ENCODE measurements at places on chromosomes 3 and 15. TPM values are rescaled to one million over a fixed set of nuclear protein-coding genes. Genes with fewer than 3 reads are reported as not detected.

DNA sequence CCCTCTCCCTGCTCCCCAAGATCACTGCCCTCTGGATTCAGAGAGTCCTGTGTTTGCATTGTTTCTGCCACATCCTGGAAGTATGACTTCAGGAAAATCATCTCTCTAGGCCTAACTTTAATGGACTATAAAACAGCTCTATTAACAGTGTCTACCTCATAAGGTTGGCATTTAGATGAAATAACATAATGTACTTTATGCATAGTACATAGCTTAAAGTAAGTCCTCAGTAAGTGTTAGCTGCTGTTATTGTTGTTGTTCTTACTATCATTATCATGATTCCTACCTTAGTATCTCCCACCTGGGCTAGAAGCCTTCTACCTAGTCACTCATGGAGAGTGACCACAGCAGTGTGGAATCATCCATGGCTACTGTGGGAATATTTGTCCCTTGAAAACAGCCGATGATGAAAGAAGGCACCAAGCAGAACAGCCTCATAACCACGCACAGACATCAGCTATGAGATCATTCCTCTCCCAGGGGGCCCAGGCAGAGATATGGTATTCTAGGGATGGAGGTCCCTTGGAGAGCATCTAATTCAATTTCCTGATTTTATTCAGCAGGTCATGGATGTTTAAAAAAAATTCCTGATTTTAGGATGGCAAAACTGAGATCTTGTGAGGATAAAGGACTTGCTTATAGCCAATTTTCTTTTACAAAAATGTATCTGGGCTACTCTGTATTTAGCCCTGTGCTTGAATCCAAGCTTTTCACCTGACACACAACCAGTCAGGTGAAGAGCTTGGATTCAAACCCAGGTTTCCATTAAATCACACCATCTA lies 1.9 kb downstream of the FSD2 start:
- H3K27ac ChIP-seq = no peak overlapping the region
- H3K27me3 ChIP-seq = peaks cover 52% of the 10 kb centered on the region
- H3K4me3 ChIP-seq = no peak overlapping the region
- peaks cover 11% of the 10 kb centered on the region for H3K4me1 ChIP-seq
- H3K36me3 ChIP-seq = no peaks in the 10 kb centered on the region

DNA sequence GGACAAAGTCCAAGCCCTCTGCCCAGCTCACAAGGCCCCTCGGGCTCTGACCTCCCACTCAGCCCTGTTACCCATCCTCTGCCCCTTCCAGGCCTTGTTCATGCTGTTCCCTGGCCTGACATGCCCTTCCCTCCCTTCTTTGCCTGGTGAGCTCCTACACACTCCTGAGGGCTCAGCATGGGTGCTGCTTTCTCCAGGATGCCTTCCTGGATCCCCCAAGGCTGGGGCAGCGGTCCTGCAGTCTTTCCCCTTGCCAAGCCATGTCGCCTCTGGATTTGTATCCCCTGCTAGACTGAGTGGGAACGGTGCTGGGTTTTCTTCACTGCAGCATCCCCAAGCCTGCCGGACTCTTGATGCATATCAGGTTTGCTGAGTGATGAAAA lies 35.9 kb downstream of the FAM3D start:
- no peaks in the 10 kb centered on the region for H3K4me1 ChIP-seq
- H3K27me3 ChIP-seq = peaks cover 6% of the 10 kb centered on the region
- H3K4me3 ChIP-seq = no peak overlapping the region

GRCh38 chr15:71385026-71385425 lies 269.8 kb downstream of the THSD4 start:
- no peak overlapping the region for H3K27ac ChIP-seq
- peaks cover 22% of the 10 kb centered on the region for H3K27me3 ChIP-seq
- no peak overlapping the region for H3K4me3 ChIP-seq
- peaks cover 4% of the 10 kb centered on the region for H3K36me3 ChIP-seq
- no peaks in the 10 kb centered on the region for H3K4me1 ChIP-seq
- no peak for DNase-seq

DNA sequence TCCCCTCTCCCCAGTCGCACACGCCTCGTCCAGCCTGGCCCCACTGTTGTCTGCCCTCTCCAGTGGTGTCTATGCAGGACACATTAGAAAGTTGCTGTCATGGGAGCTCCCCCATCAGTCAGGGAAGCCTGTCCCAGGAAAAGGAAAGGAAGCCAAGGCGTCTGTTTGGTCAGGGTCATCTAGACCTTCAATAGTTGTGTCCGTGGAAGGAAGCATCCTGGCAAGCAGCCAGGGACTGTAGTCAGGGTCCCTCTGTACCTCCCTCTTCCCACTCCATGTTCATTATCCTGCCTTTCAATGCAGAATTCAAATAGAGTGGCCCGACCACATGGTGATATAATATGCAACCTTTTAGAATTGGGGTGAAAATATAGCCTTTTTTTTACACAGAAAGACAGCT lies 60.7 kb upstream of the RAB6B start:
- DNase-seq = no peak
- H3K4me1 ChIP-seq = no peaks in the 10 kb centered on the region
- no peak overlapping the region for H3K27ac ChIP-seq
- no peaks in the 10 kb centered on the region for H3K27me3 ChIP-seq
- H3K36me3 ChIP-seq = no peaks in the 10 kb centered on the region
- no peak overlapping the region for H3K4me3 ChIP-seq

DNA sequence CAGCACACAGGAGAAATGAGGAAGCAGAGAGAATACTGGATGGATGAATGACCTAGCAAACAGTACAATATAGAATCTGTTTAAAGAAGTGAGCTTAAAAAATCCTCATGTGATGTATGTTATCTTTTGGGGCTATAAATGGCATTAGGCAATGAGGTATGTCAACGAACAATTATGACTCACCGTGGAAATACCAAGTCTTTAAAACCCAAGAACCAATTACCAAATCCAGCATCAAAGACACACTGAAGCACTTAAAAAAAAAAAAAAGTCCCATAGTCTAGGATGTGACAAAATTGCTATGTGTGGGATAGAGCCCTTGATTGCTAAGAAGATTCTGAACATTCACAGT lies 36.3 kb upstream of the HERC1 start:
- peaks cover 3% of the 10 kb centered on the region for H3K36me3 ChIP-seq
- H3K4me3 ChIP-seq = no peak overlapping the region
- no peak for DNase-seq

The GNAT1 gene
- not detected for total RNA-seq

The DUOX2 gene
- 0.14 TPM for total RNA-seq

The ROPN1 gene
- not detected for total RNA-seq

DNA sequence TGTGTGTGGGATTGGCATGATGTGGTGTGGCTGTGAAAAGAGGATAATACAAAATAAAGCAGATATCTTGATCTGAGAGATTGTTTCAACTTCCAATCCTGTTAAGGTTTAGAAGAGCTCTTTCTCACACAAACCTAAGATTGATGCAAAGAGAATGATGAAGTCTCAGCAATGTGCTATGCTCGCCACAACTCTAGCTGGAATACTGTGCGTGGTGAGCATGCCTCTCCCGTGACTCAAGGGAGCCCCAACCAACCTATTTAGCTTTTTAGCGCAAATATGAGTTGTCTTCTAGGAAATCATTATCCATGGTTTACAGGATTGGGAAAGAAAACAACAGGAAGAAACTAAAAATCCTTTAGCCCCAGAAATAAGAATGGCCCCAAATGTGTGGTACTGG lies 28.5 kb downstream of the BTLA start:
- no peak overlapping the region for H3K27ac ChIP-seq
- H3K4me1 ChIP-seq = peaks cover 76% of the 10 kb centered on the region
- H3K36me3 ChIP-seq = peaks cover 5% of the 10 kb centered on the region
- H3K27me3 ChIP-seq = no peaks in the 10 kb centered on the region
- no peak for DNase-seq
- no peak overlapping the region for H3K4me3 ChIP-seq

- no peak for DNase-seq
- no peak overlapping the region for H3K27ac ChIP-seq
- H3K36me3 ChIP-seq = no peaks in the 10 kb centered on the region
Observed at GRCh38 chr15:58243070-58243469, 104.9 kb downstream of the AQP9 start.

- DNase-seq = no peak
- no peak overlapping the region for H3K27ac ChIP-seq
- no peak overlapping the region for H3K4me3 ChIP-seq
- H3K36me3 ChIP-seq = no peaks in the 10 kb centered on the region
Observed at GRCh38 chr3:33186524-33187367, 31.9 kb downstream of the SUSD5 start.

DNA sequence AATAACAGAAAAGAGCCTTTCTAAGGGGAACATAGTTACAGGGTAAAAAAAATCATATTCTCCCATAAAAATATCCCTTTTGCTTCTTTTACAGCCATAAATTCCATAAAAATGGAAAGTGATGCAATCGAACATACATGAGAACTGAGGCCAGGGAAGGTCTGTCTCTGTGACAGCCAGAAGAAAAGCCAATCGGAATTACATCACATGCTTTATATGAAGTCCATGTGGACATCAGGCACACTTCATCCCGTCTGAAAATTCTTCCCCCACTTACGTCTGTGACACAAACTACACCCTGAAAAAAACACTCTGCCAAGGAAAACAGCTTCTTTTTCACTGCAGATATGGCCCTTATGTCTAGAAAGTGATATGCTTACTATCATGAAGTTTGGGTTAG lies 323.5 kb downstream of the ERC2 start:
- H3K4me1 ChIP-seq = no peaks in the 10 kb centered on the region
- no peak overlapping the region for H3K27ac ChIP-seq
- peaks cover 11% of the 10 kb centered on the region for H3K27me3 ChIP-seq
- no peaks in the 10 kb centered on the region for H3K36me3 ChIP-seq

DNA sequence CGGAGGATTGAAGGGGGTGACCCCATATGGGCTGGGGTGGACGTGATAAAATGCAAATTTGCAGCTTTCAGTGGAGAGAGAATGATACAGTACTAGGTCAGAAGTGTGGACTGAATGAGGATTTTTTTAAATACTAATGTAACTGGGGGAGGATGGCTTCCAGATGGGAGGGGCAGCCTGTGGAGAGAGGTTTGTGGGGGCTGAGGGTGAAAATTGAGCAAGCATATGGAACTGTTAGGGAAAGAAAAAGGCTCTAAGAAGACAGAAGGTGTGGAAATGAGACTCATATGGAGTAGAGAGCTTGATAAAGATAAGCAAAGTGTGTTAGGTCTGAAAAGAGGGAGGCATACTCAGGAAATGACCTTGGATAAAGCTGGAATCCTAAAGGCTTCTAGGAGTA lies 926.4 kb downstream of the IGSF11 start:
- no peaks in the 10 kb centered on the region for H3K4me1 ChIP-seq
- H3K4me3 ChIP-seq = no peak overlapping the region
- DNase-seq = no peak
- no peaks in the 10 kb centered on the region for H3K27me3 ChIP-seq
- peaks cover 1% of the 10 kb centered on the region for H3K36me3 ChIP-seq

GRCh38 chr15:92869263-92869940 lies 30.7 kb upstream of the CHD2 start:
- no peaks in the 10 kb centered on the region for H3K4me1 ChIP-seq
- peaks cover 3% of the 10 kb centered on the region for H3K36me3 ChIP-seq
- no peak overlapping the region for H3K27ac ChIP-seq
- DNase-seq = no peak
- no peaks in the 10 kb centered on the region for H3K27me3 ChIP-seq

DNA sequence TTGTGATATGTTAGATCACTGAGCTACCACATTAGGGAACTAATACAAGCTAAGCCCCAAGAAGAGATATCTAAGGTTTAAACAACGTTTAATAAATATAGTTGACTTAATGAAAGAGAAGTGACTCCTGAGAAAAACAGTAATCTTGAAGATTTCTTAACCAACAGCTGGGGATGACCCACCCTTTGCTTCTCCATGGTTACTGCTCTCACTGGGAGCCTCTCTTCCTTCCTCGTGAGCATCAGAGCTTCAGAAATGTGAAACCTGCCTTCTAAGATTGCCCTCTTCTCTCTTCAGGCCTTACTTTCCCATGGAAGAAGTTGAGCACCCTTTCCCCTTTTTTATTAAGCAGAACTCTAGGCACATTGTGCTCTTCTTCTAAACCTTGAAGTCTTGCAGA lies 132.2 kb upstream of the NR2E3 start:
- H3K36me3 ChIP-seq = no peaks in the 10 kb centered on the region
- DNase-seq = no peak
- H3K4me3 ChIP-seq = no peak overlapping the region
- H3K27ac ChIP-seq = no peak overlapping the region
- H3K4me1 ChIP-seq = peaks cover 22% of the 10 kb centered on the region

The CHRM5 gene
- total RNA-seq = not detected

The GOLGA6L22 gene
- total RNA-seq = not detected

The HMCES gene
- 84.3 TPM for total RNA-seq

- H3K36me3 ChIP-seq = peaks cover 3% of the 10 kb centered on the region
- no peaks in the 10 kb centered on the region for H3K27me3 ChIP-seq
- no peak for DNase-seq
- no peak overlapping the region for H3K4me3 ChIP-seq
Observed at GRCh38 chr3:5053021-5053831, 68.9 kb upstream of the ARL8B start.

GRCh38 chr15:76752549-76752948 lies 152.6 kb downstream of the SCAPER start:
- peaks cover 16% of the 10 kb centered on the region for H3K4me1 ChIP-seq
- no peak overlapping the region for H3K4me3 ChIP-seq
- DNase-seq = peak; percentile 18
- H3K27me3 ChIP-seq = no peaks in the 10 kb centered on the region

The PEX5L gene
- 0.23 TPM for total RNA-seq

GRCh38 chr3:197522881-197523441 lies 32.8 kb downstream of the BDH1 start:
- H3K27ac ChIP-seq = no peak overlapping the region
- H3K36me3 ChIP-seq = peaks cover 18% of the 10 kb centered on the region
- no peaks in the 10 kb centered on the region for H3K27me3 ChIP-seq
- DNase-seq = no peak

GRCh38 chr15:89132611-89133507 lies 44.6 kb downstream of the ABHD2 start:
- H3K4me3 ChIP-seq = peak overlapping the region; percentile 16
- H3K4me1 ChIP-seq = peaks cover 25% of the 10 kb centered on the region
- no peaks in the 10 kb centered on the region for H3K27me3 ChIP-seq
- DNase-seq = no peak

GRCh38 chr15:70833861-70834765 lies 19.8 kb downstream of the LARP6 start:
- no peaks in the 10 kb centered on the region for H3K4me1 ChIP-seq
- no peak overlapping the region for H3K4me3 ChIP-seq
- no peak overlapping the region for H3K27ac ChIP-seq

The NOX5 gene
- not detected for total RNA-seq

The HYAL1 gene
- total RNA-seq = not detected

- peaks cover 1% of the 10 kb centered on the region for H3K36me3 ChIP-seq
- H3K4me1 ChIP-seq = peaks cover 30% of the 10 kb centered on the region
- peak overlapping the region; percentile 72 for H3K4me3 ChIP-seq
- DNase-seq = no peak
- peaks cover 78% of the 10 kb centered on the region for H3K27me3 ChIP-seq
- no peak overlapping the region for H3K27ac ChIP-seq
Observed at GRCh38 chr15:45116482-45117307, 2.6 kb downstream of the DUOXA2 start.

- no peak overlapping the region for H3K4me3 ChIP-seq
- H3K36me3 ChIP-seq = no peaks in the 10 kb centered on the region
- H3K27me3 ChIP-seq = peaks cover under 1% of the 10 kb centered on the region
- no peak for DNase-seq
Observed at GRCh38 chr3:178673529-178673928, 137.3 kb downstream of the KCNMB2 start.
